ENCODE measurements at places on chromosomes 4 and X.
A peak's percentile ranks its signal among the peaks of the same experiment; 100 is the strongest.

GRCh38 chr4:153798901-153799693 lies 10.2 kb upstream of the SFRP2 start:
- DNase-seq: no peak

DNA sequence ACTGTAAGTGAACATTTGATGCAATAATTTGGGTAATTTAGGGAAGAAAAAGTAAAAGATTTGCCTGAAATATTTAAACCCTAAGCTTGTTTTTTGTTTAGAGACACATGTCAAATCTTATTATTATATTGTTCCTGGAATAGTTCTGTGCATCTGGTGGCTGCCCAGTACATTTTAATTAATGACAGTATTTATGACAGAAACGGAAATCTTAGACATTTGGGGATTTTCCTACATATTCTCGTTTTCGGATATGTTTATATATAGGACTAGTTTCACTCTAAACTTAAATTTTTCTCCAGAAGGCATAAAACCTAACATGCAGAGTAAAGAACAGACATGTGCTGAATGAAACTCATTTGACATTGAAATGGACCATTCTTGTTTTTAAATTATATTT lies 125.6 kb upstream of the PAQR3 start:
- DNase-seq: no peak

DNA sequence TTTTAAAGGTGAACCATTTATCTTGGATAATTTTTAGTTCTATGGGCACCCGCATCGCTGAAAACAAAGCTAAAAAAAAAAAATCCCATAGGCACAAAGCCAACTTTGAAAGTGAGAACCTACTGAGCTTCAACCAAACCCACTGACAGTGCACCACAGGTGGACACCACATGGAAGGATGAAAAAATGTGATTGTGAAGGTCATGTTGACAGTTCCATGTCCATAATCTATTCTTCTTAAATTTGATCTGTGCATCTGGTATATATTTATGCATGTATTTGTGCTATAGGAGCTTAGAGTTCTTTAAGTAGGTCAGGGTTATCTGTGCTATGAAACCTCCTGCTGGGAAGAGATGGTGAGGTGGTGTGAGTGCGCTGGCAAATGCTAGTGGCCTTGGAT lies 374.3 kb downstream of the SPRY1 start:
- DNase-seq: no peak

- no peak for DNase-seq
Observed at GRCh38 chrX:153475271-153475670, 4.9 kb upstream of the HAUS7 start.

- DNase-seq: no peak
Observed at GRCh38 chr4:66558651-66559050, 888.4 kb upstream of the EPHA5 start.

GRCh38 chr4:52661966-52662690 lies 3.0 kb upstream of the USP46 start:
- DNase-seq: no peak

DNA sequence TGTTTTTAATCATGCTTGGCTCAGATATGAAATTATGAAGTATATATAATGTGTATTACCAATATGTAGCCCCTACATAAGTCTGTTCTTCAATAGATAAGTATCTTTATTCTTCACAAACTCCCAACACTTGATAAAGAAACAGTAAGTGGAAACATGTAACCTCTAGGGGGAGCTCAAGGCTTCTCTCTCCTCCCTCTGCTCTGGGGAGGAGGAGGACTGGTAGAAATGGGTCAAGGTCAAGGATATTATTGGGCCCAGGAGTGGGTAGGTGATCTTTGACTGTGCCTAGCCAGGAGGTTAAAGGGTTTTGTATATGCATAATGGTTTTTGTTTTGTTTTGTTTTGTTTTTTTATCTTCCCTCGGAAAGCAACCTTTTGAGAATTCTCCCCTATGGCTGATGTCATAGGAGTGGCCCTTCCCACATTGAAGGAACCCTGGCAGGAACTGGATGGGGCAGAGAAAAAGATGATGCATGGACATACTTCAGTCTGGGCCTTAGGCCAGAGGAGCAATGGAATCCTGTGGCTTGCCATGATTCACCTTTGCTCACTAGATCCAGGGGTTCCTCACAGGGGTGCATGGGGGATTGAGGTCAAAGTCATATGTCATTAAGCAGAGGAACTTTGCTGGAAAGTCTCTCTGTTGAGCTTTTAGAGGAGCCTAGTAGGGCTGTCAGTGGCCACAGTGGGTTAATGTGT lies 460.3 kb downstream of the MID1IP1 start:
- DNase-seq: no peak

DNA sequence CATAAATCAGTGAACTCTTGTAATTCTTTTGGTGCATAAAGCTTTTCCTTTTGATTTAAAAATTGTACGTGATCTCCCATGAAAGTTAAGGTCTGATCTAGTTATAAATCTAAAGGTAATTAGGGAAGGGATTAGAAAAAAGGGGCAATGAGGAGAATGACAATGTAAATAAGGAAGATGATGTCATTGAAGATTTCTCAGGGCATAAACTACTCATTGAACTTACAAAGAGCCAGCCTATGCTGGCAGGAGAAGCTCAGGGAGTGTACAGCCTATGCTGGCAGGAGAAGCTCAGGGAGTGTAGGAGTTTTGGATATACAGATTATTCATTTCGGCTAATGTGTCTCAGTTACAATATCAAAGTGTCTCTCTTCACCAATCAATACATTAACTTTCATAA lies 1533.5 kb upstream of the ADGRL3 start:
- no peak for DNase-seq

DNA sequence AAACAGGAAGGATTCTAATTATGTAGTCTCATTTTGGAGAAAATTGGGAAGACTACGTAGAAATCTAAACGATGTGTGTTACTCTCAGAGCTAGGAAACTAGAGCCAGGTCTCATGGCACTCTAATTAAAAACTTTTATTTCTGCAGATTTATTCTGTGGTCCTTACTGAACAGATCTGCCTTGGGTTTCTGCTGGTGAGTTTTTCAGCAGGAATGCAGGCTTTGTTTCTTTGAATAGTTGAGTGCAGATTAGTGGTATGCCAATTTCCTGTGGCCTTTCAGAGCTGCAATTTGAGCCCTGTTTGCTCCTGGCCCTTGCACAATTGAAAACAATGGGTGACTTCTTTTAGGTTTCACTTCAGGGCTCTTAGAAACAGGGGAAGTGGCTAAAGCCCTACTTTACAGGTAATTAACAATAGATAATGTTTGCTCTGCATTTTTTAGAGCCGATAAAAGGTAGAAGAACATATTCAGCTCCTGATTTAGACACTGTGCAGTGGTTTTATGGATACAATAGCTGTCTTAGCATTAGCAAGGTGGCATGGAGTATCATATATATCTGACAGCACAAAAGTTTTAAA lies 21.8 kb downstream of the SPRY1 start:
- no peak for DNase-seq

- no peak for DNase-seq
Observed at GRCh38 chrX:47500554-47500953, 17.5 kb upstream of the ZNF41 start.

DNA sequence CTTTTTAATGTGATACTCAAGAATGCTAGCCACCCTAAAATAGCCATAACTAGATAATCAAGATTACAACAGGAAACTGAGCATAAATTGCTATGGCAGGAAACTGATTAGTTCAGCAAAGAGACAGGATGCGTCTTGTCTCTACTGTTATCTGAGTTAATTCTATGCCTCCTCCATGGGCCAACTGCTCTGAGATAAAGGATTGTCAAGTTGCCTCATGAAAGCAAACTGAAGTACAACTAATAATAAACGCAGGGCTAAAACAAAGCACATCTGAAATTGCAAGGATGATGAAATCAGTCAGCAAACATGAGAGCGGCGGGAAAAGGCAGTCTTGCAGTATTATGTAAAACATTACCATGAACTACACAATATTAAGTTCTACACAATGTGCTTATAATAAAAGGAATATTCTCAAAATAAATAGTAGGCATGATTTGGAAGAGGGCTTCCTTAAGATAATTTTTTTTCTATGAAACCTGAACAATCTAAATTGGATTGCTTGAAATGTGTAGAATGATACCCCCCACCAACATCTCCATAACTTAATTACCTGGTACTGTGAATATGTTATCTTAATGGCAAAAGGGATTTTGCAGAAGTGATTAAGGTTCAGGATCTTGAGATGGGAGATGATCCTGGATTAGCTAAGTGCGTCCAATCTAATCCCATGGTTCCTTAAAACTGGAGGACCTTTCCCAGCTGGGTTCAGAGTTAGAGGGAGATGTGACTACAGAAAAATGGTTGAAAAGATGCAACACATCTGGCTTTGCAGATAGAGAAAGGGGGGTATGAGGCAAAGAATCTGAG lies 65.9 kb downstream of the ANTXR2 start:
- DNase-seq: no peak

- no peak for DNase-seq
Observed at GRCh38 chr4:19883841-19884240, 367.9 kb upstream of the SLIT2 start.

DNA sequence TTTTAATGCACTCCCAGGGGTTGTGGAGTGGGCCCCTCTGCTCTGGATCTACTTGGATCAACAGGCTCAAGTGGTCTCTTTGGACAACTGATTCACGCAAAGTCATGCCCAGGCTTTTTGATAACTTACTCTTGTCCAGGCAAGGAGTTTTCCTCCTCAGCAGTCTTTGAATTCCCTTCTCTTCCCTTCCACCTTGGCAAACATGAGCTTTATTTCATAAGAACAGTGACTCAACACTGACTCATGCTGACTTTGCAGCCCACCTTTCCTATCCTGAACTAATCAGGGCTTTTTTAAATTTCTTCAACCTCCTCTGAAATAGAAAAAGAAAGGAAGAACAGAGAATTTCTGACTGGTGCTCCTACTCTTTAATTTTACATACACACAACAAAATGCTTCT lies 132.1 kb upstream of the LDB2 start:
- DNase-seq: no peak

DNA sequence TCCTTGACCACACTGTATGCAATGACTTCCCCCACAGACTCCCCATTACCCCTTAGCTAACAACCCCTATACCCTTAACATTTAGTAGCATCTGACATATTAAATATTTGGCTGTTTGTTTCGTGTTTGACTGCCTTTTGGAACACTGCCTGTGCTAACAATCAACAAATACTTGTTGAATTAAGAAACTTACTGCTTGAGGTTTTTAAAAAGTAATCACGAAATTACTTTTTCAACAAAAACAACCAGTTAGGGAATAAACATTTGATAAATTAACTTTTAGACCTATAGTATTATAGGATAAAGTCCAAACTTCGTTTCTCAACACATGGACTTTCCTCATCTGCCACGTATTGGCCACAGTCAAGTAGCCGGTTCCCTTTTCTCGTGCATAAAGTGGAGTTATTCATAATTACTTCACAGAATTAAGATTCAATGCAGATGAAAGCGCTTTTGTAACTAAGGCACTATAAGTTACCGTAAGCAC lies 555 bp upstream of the ELMOD2 start:
- no peak for DNase-seq

DNA sequence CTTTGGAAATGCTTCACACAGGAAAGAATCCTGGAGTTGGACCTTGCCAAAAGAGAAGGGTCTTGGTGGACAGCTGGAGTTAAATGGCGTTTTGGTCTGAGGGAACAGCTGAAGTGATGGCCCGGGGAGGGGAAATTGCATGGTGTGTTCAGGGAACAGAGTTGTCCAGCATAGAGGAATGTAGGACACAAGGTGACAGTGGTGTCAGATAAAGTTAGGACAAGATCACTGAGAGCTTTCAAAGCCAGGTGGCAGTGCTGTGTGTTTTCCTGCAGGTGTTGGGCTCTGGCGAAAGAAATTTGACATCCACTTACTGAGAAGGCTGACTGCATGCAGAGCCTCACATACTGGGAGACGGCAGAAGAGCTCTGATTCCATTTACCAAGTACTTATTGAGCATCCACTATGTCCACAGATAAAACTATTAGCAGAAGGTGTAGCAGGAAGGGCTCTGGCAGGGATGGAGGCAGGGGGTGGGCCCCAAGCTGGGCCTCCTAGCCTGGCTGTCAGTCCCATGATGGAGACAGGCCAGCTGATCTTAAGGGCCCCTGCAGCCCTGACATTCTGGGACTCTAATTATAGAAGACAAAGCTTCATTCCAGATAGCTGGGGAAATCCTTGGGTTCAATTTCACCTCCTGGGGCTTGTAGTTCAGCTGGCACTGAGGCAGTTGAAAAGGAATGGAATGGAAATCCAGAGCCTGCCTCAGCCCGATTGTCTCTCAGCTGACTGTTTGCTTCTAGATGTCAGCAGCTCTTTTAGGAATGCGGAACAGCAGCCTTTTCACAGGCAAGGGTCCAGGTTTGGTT lies 150.2 kb upstream of the MAMLD1 start:
- no peak for DNase-seq

DNA sequence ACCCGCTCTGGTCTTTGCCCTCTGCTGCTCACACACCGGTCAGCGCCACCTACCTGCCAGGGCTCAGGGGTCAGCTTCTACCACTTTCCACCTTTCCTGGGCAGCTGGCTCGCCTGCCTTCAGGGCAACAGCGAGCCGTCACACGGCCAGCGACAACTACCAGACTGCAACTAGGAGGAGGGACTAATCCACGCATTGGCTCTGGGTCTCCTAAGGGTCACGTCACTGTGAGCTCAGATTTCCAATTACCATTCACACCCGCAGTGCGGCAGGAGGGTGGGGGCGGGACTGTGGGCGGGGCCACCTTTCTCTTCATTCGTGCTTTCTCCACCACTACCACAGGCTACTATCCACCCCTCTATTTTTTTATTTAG lies at the start of gene BEX5:
TSS of gene BEX5 (minus strand) at position 172 of the 374 bp plus-strand sequence. CDS start 1,712 bp downstream, outside the sequence.
- peak; percentile 21 for DNase-seq

- DNase-seq: no peak
Observed at GRCh38 chr4:101347267-101347556, at the start of gene PPP3CA. Gene PPP3CA (minus strand): TSS chr4:101347526.

DNA sequence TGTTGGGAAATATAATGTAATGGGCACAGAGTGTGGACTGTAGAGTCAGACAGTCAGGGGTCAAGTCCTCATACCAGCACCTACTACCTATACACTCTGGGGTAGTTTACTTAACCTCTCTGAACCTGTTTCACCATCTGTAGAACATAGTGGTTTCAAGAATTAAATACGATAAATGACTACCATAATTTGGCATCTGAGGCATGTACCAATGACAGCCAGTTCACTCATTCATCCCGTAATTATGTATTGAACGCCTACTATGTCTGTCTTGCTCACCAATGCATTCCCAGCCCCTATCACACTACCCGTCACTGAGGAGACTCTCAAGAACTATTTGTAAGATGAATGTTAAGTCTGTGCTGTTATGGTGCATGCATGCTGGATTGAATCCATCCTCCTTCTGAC lies 2.0 kb upstream of the FGB start:
- no peak for DNase-seq

GRCh38 chrX:153953342-153953830 lies 8.9 kb upstream of the RENBP start:
- peak; percentile 57 for DNase-seq

DNA sequence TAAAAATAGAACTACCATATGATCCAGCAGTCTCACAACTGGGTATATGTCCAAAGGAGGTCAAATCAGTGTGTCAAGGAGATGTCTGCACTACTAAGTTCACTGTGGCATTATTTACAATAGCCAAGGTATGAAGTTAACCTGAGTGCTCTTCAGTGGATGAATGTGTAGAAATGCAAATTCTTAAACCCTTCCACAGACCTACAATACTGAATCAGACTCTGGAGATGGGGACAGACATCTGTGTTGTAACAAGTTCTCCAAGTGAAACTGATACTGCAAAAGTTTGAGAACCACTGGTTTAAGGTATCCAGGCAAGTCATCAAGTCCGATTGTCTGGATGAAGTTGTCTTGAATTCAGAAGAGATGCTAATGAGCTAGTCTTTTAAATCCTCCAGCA lies 38.5 kb downstream of the SMAD1 start:
- no peak for DNase-seq
